NCI-H524 (cell line): ENCODE measurements at places on chromosomes 5 and 9.

GRCh38 chr5:127562252-127562651, 44.8 kb downstream of the PRRC1 start:
- DNase-seq, result peak; percentile 38

- DNase-seq, result no peak
These were observed 54.9 kb upstream of the BOD1 start for GRCh38 chr5:173671121-173671949.

GRCh38 chr9:92547356-92547755, 11.6 kb upstream of the ECM2 start:
- DNase-seq, result no peak

DNA sequence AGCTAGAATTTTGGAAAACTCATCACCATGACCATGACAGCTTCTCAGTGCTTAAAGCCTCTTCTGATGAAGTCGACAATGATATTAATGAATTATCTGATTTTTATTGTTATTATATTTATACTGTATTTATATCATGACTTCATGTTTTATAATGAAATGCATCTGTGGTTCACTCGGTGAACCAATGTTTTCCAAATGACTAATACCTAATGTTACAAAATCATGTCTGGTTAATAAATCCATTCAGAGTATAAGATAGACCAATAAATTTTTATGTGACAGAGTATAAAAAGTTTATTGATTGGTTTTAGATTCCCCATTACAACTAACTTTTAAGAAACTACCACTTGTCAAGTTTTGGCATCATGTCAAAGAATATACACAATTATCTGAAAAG, 416.5 kb downstream of the MLLT3 start:
- no peak for DNase-seq

- no peak for DNase-seq
These were observed 609.8 kb downstream of the IRX1 start for GRCh38 chr5:4205398-4205797.

DNA sequence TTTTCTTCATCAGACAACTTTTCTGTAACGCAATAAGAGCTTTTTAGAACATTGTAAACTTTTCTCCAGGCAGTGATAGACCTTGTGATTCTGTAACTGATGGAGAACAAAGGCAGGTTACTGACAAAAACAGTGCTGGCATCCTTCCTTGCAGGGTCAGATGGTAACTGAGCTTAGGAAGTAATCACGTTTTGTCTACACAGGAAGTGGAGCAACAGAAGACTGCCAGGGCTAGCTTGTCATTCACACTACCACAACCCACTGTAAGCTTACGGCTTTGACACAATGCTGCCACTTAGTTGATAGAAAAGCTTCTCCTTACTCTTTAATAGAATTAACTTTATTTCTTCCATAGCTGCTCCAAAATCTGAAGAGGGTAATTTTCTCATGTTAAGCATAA, 46.8 kb downstream of the FBN2 start:
- DNase-seq, result no peak
